AG09309 (cell line): ENCODE measurements at places on chromosomes 16 and 17.

GRCh38 chr16:53812914-53813313 is 109.0 kb downstream of the FTO start:
- no peak for DNase-seq

DNA sequence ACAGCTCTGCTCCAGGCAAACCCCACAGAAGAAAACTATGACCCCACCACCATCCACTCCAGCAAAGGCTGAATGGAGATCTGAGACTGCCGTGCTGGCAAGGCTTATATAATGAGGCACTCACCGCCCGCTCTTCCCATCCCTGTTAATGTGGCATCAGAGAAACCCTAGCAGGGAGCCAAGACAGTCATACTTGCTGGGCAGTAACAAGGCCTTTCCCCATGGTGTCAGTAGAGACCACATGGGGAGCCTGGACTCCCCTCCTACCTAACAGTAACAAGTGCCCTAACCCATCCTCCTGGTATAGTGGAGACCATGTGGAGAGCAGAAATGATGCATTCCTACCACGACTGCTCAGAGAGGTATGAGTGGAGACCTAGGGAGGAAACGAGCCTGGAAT is 235.2 kb downstream of the C16orf78 start:
- DNase-seq = peak; percentile 64

DNA sequence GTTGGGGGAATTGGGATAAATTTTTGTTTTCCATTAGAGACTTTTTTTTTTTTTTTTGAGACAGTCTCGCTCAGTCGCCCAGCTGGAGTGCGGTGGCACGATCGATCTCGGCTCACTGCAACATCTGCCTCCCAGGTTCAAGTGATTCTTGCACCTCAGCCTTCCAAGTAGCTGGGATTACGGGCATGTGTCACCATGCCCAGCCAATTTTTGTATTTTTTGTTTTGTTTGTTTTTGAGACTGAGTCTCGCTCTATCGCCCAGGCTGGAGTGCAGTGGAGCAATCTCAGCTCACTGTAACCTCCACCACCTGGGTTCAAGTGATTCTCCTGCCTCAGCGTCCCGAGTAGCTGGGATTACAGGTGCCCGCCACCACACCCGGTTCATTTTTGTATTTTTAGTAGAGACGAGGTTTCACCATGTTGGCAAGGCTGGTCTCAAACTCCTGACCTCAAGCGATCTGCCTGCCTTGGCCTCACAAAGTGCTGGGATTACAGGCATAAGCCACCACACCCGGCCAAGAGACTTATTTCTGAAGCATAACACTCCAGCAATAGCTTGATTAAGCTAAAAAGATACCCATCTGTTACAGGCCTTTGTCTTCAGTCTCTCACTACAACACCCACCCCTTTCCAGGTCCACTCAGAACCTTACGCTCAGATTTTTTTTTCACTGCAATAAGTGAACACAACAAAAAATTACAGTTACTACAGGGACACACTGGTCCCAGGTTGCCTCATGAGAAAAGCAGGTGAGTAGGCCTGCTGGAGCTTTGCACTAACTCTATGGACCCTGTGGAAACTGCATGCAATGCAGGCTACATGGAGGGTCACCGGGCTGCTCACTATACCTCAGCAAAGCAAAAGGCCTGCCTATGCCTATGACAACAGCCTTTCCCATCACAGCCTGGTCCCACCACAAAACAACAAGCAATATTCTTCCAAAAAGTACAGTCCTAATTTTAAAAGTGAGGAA is 34.6 kb downstream of the KANSL1 start:
- no peak for DNase-seq

DNA sequence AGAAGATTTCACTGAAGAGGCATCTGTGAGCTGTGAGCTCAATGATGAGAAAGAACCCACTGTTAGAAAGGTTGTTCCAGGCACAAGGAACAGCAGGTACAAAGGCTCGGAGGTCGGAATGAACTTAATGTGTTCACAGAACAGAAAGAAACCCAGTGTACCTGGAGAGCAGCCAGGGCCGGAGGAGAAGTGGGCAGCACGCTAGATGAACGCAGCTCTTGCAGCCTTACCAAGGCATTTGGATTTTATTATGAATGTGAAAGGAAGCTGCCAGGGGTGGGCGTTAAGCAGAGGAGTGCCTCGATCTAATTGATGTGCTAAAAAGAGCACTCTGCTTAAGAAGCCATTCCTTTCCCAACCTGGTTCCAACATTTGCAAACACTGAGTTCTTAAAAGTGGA is 19.0 kb downstream of the EEF2K start:
- DNase-seq = no peak

DNA sequence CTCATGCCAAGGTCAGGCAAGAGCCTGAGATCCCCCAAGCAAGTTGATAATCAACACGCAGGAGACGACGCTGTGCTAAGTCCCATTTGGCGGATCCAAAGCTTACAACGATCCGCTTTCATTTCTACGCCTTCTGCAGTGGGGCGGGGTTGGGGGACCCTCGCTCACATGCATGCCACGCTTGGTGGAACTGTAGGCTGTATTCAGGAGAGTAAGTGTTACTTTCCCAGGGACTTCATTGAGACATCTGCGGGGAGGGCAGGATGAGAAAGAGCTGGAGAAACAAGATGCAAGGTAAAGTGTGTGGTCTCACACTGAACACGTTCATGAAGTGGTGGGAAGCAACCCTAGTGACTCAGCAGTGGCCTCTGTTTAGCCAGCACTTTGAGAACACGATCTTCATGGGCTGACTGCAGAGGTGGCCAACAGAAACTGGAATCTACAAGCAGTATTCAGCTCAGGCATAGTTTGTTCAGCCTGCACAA is 100.5 kb downstream of the XYLT1 start:
- DNase-seq = no peak

DNA sequence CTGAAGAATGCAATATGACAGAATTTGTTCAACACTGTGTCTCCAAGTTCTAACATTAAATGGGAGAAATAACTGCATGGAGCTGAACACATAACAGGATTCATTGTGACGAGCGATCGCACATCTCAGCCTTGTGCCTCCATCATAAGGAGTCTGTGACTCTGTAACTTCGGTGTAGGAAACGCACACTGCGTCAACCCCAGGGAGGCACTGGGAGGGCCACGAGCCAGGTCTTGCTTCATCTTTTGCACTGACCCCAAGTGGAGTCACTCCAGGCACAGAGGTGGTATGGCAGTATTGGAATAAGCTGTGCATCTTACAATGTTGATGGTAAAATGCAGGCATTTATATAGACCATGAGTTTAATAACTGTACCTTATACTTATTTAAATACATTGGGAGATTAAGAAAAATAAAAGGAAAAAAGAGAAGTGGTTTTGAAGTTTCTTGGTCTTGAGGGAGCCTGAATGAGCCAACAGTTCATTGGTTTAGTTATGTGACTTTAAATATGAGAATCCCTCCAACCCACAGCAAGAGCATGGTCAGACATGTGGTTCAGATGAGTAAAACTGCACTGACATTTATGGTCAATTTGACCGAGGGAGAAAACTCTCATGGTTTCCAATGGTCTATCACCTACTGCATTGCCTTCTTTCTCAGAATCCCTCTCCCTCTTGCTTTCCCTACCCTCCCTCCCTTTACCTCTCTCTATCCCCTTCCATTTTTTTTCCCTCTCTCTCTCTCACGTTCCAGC is 5.7 kb upstream of the PMP22 start:
- no peak for DNase-seq

DNA sequence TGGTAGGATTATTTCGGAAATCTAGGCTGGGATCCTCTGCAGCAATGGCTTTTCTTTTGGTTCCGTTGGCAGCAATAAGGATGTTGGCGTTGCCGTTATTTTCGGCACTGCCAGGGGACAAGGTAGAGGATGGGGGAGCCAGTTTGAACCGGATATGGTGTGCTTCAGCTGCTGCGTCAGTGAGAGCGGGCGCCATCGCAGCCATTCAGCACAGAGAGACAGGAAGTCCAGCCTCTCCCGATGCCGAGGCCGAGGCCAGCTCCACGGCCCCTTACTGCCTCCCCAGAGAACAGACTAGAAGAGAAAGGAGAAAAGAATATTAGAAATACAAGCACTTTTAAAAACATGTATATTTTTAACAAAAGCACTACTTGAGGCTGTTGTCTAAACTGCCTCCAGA is 21.3 kb downstream of the KANSL1 start:
- DNase-seq = no peak

GRCh38 chr16:19008245-19009169 is 24.8 kb downstream of the TMC7 start:
- DNase-seq = peak; percentile 63

DNA sequence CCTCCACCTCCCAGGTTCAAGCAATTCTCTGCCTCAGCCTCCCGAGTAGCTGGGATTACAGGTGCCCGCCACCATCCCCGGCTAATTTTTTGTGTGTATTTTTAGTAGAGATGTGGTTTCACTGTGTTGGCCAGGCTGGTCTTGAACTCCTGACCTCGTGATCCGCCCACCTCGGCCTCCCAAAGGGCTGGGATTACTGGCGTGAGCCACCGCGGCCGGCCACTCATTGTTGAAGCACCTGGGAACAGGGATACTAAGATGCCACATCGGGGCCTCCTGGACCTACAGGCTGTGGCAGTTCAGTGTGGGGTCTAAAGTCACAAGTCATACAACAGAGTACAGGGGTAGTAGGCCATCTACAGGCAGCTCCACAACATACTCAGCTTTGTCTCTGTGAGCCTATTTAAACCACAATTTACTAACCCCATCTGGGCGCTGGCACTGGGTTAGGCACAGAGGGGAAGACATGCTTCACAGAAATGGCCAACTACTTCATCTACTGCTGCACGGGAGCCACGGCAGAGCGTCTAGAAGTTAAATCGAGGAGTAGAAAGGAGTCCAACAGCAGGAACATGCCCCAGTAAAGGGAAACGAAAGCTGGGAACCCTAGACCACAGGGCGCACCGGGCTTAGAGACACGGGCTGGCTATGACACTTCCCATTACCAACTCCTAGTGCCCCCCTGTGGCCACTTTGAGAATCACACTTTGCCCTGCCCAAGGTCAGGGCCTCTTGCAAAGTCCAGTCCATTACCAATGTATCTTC is 4.3 kb downstream of the VAMP2 start:
- no peak for DNase-seq

GRCh38 chr17:1034652-1035210 is 37.8 kb downstream of the TIMM22 start:
- no peak for DNase-seq

GRCh38 chr17:42675348-42675964 is 1.3 kb downstream of the PLEKHH3 start:
- DNase-seq = no peak

- DNase-seq = no peak
Observed at GRCh38 chr16:68644715-68645493, at the start of gene CDH3. CDH3 (plus strand) TSS chr16:68645310; CDS start chr16:68645380, 70 bp downstream.

DNA sequence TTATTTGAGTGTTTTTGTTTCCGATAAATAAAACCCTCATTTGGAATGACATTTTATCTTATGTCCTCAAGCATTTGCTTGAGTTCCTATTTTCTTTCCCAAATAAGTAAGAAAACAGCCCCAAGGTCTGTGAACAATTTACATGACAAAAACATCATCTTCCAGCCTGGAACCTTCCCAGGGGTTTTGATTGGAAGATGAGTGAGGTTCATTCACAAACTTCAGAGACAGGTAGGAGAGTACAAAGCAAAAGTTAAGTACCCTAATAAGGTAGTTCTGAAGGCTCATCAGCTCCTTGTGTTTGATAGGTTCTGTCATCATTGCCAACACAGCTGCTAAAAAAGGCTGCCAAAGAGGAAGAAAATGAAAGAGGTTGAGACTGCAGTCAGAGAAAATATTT is 772.8 kb downstream of the CDH8 start:
- DNase-seq = no peak

DNA sequence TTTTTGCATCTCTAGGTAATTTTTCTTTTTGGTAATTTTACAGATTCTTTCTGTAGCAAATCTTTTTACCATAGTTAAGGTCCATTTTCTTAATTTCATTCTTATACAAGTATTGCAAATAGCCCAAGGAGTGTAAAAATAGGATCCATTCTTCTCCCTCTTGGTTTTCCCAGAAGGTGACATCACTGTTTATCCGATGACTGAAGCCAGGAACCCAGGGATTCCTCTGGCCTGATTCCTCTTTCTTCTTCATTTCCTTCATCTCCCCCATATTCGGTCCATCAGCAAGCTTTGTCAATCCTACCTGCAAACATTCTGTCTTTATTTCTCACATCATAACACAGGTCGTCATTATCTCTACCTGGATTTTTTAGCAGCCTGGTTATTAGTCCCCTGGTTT is 5.3 kb downstream of the RBBP6 start:
- DNase-seq = no peak

GRCh38 chr16:21301168-21301894 is 23.2 kb upstream of the CRYM start:
- DNase-seq = no peak

DNA sequence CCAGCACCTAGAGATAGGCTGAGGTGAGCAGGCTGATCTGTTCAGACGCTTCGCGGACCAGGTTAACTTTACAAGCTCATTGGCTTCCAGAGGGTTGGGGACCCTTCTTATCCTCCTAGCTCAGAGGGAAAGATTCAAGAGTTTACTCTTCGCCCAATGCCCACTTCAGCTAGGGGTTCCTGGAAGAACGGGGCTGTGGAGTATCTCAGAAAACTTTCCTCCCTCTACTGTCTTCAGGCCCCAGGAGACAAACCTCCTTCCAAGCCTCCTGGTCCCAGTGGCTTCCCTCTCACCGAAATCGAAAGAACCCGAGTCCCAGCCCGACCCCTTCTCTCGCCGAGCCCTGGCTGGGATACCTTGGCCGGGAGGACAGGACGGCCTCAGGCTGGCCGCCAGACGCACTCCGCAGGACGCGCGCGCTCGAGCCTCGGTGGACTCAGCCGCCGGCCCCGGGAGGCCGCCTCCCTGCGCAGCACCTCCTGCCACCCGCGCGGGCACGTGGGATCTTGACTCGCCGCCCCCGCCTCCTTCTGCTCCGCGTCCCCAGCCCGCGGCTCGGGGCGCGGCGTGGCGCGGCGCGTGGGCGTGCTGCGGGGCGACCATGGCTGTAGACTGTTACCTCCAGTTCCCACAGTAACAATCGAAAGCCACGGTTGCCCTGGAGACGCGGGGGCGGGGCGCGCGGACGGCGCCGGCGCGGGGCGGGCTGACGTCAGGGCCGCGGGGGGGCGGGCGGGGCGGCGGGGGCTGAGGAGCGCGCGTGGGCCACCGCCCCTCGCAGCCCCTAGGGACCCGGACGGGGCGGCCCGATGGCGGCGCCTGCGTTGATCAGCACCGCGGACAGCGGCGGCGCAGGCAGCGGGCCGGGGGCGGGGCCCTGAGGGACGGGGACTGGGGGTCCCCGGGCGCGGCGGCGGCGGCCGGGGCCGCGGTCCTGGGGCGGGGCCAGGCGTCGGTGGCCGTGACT is 5.3 kb upstream of the HIC1 start:
- no peak for DNase-seq

DNA sequence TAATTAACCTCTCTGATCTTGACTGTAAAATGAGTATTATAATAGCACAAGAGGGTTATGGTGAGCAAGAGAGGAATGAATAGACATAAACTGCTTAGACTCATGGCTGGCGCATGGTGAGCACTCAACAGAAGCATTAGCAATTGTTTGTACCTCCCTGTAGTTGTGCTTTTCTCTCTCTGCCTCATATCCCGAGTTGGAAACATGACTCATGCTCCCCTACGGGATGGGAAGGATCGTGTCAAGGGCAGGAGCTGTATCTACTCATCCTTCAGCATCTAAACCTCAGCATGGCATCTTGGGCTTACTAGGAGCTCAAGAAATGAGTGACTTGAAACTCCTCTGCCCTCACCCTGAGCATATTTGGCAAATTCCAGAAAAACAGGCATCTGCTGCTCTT is 299.6 kb downstream of the MAP2K4 start:
- DNase-seq = no peak
